Dermis microvascular lymphatic vessel endothelial cell (primary cell): ENCODE measurements at places on chromosomes 7 and 10.

DNA sequence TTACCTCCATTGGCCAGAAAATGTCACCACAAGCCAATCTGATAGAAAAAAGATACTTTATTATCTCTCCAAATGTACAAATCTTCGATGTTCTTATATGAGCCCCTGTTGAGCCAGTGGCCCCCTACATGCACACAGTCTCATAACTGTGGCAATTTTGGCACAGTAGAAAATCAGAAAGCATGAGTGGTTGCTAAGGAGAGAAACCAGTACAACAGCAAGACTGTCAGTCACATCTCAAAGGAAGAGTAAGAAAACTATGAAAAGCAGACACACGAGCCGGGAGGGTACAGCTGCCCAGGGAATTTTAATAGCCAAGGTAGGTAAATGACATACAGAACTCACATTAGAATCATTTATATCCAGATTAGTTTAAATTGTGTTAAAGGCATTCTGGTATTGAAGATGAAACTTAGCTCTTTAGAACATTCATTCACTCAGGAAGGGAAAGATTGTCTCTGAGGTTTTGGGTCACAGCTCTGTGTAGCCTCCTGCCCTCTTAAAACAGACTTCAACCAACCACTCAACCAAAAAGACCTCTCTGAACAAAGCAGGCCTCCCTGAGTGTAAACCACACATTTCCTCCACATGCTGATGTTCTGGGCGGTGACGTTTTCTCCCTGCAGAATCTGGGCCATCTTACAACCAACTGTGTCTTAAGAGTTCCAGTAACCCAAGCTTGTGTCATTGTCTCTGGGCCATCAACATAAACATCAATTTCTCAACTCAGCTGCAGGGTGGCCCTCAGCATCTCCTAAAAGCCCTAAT is 80.8 kb upstream of the ADAM12 start:
- no peak for DNase-seq

DNA sequence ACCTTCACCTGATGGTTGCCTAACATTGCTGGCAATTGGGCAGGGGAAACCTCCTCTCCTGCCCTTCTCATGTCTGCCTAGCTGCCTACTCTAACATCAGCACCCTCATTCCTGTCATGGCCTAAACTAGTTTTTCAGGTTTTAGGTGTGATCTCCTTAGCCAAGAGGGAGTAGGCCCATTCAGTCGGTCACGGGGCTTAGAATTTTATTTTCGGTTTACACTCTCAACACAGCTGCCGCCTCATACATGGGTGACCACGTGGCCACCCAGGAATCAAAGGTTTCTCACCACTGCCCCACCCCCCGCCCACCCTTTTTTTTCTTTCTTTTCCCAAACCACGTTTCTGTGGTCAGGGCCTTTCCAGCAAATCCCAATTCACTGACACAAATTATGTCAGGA is 97.2 kb downstream of the RALA start:
- DNase-seq: no peak

- DNase-seq: peak; percentile 23
Measured at GRCh38 chr7:131034166-131034881, 293.4 kb upstream of the MKLN1 start.

GRCh38 chr7:3923307-3923918 is 622.4 kb downstream of the SDK1 start:
- DNase-seq: no peak

DNA sequence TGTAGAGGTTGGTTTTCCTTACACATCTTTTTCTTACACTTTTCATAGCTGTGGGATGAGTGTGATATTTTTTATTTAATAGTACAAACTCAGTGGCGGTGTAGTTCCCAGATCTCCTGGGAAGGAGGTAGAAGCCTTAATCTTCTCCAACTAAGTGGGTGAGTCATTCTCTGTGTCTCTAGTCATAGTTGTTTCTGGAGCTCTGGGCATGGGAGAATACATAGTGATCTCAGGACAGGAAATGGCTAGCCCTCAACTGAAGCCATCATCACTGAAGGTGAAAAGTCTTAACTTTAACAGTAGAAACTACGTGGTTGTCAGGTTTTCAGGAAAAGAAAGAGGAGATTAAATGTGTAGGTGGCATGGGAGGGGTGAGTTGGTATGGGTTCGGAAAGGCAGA is 319.4 kb upstream of the FZD8 start:
- no peak for DNase-seq

GRCh38 chr7:82087099-82087498 is 317.3 kb upstream of the HGF start:
- DNase-seq: no peak

GRCh38 chr7:158228131-158228530 is 359.5 kb downstream of the PTPRN2 start:
- DNase-seq: no peak

DNA sequence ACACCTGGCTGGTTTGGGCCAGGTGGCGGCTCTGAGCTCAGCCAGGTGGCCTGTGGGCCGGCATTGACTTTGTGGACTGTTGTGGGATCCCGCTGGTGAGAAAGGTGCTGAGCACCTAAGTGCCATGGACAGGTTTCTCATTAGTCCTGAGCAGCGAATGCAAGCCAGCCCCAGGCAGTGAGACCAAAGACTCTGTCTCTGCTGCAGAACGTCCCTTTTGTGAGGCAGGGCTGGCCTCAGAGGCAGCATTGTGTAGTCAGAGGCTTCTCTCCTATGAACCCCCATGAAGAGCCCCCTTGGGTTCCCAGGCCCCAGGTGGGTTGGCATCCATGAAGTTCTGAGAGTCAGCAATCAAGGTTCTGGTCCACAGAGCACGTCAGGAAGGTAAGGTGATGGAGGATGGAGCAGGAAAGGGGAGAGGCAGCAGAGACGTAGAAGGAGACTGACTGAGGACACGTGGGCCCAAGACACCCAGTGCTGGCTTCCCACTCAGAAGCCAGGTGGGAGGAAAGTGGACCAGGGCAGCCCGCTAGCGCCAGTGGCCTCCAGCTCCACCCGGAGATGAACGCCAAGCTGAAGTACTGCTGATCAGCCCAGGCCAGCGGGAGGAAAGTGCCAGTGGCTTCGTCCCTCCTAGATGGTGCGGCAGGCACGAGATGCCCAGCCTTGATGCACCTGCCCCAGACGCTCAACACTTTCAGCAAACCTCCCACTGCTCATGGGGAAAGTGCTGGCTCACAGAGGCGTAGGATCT is 19.2 kb upstream of the PTPRN2 start:
- DNase-seq: no peak

- no peak for DNase-seq
Measured at GRCh38 chr10:119304541-119304940, 97.2 kb downstream of the GRK5 start.
